ENCODE measurements at places on chromosomes 6 and 20.

- DNase-seq = no peak
These were observed 625.9 kb upstream of the EPHA7 start for GRCh38 chr6:94045099-94045829.

DNA sequence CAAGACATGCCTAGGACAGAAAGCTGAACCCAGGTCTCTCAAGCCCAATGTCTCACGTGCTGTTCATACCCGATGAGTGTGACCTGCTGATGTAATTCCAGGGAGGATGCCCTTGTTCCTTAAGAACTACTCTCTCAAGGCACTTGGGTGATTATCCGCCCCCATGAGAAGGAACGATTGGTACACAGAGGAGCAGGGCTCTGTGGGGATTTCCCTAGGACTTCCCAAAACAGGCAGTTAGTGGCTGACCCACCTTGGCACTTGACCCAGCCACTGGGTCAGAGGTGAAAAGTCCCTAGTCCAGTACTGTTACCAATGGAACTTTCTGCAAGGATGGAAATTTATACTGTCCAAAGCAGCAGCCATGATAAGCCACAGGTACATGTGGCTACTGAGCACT lies 9.2 kb upstream of the BPIFB6 start:
- no peak for DNase-seq

DNA sequence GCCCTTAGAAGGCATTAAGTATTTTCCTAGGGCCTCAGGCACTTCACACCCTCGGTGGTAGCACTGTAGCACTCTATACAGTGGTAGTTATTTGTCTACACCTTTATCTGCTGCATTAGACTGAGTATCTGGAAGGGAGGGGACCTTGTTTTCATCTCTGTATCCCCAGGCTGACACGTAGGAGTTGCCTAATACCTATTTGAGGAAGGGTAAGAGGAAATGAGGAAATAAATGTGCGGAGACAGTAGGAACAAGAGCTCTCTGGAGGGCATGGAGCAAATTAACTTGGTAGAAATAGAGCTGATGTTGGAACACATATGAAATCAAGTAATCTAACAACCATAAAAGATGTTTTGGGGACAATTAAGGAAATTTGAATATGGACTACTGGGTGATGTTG lies 3.9 kb downstream of the CNPY3 start:
- no peak for DNase-seq

- no peak for DNase-seq
These were observed 885 bp downstream of the MTCL3 start for GRCh38 chr6:127518191-127518709.

- DNase-seq = no peak
These were observed 123.7 kb downstream of the IRF4 start for GRCh38 chr6:515267-515666.

- no peak for DNase-seq
These were observed 45.7 kb upstream of the NEDD9 start for GRCh38 chr6:11278207-11278559.

DNA sequence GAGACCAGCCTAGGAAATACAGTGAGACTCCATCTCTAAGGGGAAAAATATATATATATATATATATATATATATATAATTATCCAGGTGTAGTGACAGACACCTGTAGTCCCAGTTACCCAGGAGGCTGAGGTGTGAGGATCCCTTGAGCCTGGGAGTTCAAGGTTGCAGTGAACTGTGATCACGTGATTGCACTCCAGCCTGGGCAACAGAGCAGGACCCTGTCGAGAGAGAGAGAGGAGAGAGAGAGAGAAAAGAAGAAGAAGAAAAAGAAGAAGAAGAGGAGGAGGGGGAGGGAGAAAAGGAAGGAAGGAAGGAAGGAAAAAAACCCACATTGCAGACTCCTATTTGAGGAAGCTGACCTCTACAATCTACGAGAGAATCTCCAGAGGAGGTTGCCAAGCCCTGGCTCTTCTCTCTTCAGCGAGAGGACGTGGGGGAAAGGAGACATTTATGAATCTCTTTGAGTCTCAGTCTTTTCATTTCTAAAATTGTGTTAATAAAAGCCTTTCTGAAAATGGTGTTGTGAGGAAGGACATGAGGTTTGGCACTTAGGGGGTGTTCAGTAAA lies 49.7 kb downstream of the COL11A2 start:
- DNase-seq = no peak

DNA sequence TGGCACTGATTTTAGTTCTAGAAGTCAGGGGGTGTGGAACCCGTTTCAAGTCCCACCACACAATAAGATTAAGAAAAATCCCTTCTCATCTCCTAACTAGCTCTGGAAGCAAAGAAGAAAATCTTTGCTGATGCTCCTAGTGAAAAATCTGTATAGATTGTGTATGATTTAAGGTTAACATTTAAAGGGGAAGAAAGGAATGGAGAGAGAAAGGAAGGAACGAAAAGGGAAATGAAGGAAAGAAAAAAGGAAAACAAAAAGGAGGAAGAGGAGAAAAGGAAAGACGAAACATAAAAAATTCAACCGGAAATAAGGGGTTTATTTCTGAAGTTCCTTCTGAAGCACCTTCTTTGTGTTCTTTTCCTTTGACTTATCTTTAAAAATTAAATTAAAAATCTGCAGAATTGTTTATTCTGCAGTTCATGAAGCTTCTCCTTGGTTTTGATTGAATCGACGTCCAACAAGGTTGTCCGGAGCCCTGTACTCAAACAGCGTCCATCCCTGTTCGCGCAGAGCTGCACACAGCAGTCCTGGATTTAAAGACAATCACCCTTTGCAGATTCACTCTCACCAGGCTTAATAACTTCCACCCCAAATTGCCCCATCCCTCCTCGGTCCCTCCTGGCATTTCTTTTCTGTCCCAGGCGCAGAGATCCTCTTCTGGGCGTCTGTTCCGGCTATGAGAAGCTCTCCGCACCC lies 1.6 kb upstream of the TFAP2B start:
- DNase-seq = no peak

DNA sequence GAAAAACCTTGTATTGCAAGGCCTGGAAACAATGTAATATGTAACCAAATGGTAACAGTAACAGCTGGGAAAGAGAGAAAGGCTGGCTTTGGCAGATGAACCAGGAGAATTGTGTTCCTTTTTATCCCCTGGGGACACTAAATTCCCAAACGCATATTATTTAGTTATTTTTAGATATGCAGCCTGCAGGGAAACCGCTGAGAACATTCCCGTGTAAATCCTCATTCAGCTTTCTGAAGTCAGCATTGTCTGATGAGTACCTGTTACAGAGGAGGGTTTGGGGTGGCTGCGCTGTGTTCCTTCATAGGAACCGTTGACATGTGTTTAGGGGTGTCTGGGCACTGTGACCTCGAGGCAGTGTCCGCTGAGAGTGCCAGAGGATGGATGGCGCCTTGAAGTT lies 101.3 kb downstream of the SMOC2 start:
- DNase-seq = no peak

GRCh38 chr6:37503309-37503965 lies 3.7 kb upstream of the CCDC167 start:
- DNase-seq = no peak

DNA sequence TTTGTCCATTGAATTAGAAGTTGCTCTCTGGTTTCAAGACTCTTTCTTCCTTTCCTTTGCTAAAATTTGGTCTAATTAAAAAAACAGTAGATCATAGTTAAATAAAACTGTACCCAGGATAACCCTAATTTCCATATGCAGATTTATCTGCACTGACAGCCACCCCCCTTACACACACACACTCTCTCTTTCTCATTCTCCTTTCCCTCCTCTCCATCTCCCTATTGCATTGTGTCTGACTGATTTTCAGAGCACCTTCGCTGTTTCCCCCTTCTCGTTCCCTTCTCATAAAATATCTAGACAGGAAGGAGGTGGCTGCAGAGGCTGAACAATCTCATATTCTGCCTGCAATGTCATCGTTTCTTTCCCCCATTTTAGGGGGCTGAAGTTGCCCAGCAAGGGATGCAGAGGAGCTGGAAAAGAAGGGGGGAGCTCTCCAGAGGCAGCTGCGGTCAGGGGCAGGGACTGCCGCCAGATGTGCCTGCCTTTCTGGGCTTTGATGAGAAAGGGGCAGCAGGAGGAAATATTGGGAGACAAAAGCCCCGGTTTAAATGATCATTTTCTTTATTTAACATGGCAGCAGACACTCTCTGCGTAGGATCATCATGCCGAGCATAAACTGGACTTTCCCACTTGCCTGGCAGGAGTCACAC lies 22.5 kb upstream of the MMS22L start:
- no peak for DNase-seq

- DNase-seq = no peak
These were observed 5.2 kb upstream of the FASTKD5 start for GRCh38 chr20:3164763-3165410.

DNA sequence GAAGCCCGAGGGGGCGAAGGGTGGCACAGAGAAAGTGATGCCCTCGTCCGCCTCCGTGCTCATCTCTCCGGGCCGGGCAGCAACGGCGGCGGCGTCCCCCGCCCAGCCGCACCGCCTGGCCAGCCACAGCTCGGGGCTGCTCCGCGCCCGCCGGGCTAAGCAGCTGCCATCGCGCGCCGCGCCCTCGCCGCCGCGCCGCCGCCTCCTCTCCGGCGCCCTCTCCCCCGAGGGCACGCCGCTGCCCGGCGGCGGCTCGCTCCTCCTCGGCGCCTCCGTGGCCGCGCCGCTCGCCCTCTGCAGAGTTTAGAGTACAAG lies 225 bp downstream of the MAP3K5 start:
- no peak for DNase-seq

GRCh38 chr6:112701201-112701600 lies 354.1 kb downstream of the RFPL4B start:
- DNase-seq = no peak

DNA sequence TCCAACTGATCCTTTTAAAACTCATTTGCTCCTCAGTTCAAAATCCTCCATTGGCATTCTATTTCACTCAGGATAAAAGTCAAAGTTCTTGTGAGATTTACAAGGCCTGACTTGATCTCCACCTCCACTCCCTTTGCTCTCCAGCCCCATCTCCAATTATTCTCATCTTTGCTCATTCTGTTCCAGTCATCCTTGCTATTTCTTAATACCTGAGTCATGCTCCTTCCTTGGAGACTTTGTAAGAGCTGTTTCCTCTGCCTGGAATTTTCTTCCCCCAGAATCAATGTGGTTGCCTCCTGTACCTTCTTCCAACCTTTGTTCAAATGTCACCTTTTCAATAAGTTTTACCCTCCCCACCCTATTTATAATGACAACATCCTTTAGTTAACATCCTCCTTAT lies 373.5 kb downstream of the HTR1B start:
- DNase-seq = no peak

DNA sequence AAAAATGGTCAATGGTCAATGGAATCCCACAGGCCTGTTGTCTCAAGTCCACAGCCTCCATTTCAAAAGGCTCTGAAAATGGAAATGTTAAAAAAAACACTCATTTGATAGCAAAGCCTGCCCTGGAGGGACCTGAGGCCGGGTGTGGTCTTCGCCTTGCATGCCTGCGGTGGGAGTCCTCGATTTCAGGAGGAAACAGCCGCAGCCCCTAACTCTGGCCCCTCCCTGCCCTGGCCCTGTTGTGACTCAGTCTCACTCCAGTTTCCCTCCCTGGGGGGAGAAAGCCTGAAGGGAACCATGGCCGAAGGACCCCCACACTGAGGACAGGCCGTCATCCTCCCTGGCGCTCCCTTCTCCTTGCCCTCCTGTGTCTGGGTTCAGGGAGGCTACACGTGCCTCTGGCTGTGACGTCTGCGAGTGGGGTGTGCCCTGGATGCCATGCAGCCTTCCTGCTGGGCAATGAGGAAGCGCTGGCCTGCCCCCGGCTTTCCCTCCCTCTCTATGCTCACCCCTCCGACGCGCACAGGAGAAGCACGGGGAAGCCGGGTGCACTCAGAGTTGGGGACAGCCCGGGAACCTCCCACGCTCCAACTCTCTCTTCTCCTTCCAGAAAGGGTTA lies 9.2 kb downstream of the BHLHE23 start:
- no peak for DNase-seq

DNA sequence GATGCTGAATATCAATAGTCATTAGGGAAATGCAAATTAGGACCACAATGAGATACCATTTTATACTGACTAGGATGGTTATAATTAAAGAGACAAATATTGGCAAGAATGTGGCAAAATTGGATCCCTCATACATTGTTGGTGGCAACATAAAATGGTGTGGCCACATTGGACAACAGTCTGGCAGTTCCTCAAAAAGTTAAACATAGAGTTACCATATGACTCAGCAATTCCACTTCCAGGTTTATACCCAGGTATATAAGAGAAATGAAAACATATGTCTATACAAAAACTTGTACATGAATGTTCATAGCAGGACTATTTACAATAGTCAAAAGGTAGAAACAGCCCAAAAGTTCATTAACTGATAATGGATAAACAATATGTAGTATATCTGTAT lies 2.0 kb upstream of the CRIP3 start:
- DNase-seq = no peak

- DNase-seq = no peak
These were observed 48.4 kb upstream of the TOP1 start for GRCh38 chr20:40980106-40980827.
